CD8-positive, alpha-beta memory T cell (primary cell): ENCODE measurements at places on chromosomes 2 and 18.

GRCh38 chr2:213216461-213216860 lies 65.0 kb upstream of the IKZF2 start:
- no peaks in the 10 kb centered on the region for H3K27me3 ChIP-seq
- no peak overlapping the region for H3K4me3 ChIP-seq
- no peaks in the 10 kb centered on the region for H3K36me3 ChIP-seq
- no peaks in the 10 kb centered on the region for H3K4me1 ChIP-seq
- no peak for DNase-seq

DNA sequence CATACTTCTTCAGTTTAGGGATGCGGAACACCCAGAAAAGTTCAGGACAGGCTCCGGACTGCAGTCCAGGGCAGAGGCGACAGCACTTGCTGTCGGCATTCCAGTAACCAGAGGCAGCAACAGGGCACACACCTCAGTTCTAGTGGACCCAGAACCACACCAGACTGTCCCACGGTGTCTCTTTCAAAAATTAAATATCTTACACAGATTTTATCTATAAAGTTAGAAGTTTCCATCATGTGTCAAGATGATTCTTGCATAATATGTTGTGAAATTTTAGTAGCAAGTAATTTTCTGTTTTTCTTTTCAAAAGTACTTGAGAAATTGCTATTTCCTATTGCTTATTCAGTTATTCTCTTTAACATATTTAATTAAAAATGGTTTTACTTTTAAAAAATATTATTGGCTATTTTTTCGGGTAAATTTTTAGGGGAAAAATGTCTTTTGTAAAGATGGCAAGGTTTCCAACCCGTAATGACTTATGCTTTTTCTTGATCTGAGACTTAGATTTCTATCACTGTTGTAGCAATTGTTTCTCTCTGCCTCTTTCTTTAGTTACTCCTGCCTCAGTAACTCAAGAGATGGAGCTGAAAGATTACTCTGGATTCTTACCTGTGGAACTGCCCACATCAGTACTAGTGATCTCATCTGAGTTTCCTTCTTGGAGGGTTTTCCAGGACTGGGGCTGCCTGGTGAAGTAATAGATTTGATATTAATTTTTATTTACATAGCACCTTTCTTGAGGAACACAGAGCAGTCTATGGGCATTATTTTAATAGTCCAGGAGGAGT lies 182.7 kb downstream of the LTBP1 start:
- no peaks in the 10 kb centered on the region for H3K36me3 ChIP-seq
- DNase-seq = no peak
- no peaks in the 10 kb centered on the region for H3K4me1 ChIP-seq
- H3K4me3 ChIP-seq = no peak overlapping the region
- no peak overlapping the region for H3K27ac ChIP-seq

- H3K27ac ChIP-seq = no peak overlapping the region
- H3K36me3 ChIP-seq = no peaks in the 10 kb centered on the region
- H3K4me1 ChIP-seq = peaks cover 95% of the 10 kb centered on the region
- no peaks in the 10 kb centered on the region for H3K27me3 ChIP-seq
These were observed 62.4 kb downstream of the DGKD start for GRCh38 chr2:233416706-233417105.

DNA sequence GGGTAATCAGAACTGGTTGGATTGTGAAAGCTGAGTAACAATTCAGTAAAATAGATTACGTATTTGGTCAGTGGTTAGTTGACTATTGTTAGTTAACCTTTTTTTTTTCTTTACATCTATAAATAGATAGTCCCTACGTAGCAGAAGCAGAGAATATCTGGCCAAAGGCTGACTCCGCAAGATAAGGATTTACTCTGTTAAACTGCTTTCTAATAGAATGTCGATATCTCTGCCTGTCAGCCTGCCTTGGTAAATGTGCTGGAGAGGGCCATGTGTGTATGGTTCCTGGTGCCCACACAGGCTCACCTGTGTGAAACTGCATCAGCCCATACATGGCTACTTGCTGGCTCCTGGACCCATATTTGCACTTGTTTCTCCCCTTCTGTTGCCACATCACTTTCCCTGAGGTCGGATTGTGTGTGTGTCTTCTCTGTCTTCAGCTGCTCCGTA lies 94.4 kb downstream of the CRIM1 start:
- no peak overlapping the region for H3K27ac ChIP-seq
- no peaks in the 10 kb centered on the region for H3K27me3 ChIP-seq
- DNase-seq = no peak
- H3K4me3 ChIP-seq = no peak overlapping the region

GRCh38 chr2:204901591-204901990 lies 356.3 kb downstream of the PARD3B start:
- no peak overlapping the region for H3K4me3 ChIP-seq
- H3K27ac ChIP-seq = no peak overlapping the region
- no peaks in the 10 kb centered on the region for H3K27me3 ChIP-seq
- no peaks in the 10 kb centered on the region for H3K36me3 ChIP-seq
- no peak for DNase-seq
